ENCODE measurements at places on chromosomes 1 and 21.

DNA sequence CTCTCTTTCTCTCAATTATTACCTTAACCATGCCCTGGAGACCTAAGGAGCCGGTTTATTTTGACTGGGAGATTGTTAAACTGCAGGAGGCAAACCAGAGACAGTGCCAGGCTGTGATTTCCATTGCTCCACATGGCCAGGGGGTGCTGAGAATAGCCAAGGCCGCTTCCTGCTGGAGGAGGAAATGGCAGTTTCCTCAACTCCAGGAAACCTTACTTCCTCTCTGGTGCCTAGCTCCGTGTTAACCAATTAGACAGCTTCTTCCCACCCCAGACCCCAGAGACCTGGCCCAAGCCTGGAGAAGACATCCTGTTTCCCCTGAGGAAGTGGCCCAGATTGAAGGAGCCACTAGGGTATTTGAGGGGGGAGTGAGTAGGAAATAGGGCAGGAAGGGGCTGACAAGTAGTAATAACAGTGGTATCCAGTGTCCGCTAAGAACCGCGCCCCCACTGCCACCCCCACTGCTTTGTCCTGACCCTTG lies 161.2 kb downstream of the PLPP3 start:
- no peak for DNase-seq

DNA sequence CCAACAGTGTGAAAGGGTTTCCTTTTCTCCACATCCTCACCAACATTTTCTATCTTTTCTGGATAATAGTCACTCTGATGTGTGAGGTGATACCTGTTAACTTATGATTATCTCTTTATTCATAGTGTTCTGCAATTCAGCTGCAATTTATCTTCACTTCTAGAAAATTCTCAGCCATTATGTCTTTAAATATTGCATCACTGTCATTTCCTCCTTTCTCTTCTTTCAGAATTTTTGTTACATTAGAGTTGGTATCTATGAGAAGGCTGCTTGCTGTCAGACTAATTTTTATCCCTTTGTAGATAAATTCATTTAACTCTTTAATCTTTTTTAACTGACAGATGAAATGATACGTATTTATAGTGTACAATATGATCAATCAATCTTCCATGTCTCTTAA lies 30.5 kb upstream of the ATF3 start:
- DNase-seq, result no peak

GRCh38 chr1:58971629-58972140 lies 187.8 kb upstream of the JUN start:
- no peak for DNase-seq

- DNase-seq, result no peak
Measured at GRCh38 chr1:53076165-53076564, 14.2 kb downstream of the PODN start.

DNA sequence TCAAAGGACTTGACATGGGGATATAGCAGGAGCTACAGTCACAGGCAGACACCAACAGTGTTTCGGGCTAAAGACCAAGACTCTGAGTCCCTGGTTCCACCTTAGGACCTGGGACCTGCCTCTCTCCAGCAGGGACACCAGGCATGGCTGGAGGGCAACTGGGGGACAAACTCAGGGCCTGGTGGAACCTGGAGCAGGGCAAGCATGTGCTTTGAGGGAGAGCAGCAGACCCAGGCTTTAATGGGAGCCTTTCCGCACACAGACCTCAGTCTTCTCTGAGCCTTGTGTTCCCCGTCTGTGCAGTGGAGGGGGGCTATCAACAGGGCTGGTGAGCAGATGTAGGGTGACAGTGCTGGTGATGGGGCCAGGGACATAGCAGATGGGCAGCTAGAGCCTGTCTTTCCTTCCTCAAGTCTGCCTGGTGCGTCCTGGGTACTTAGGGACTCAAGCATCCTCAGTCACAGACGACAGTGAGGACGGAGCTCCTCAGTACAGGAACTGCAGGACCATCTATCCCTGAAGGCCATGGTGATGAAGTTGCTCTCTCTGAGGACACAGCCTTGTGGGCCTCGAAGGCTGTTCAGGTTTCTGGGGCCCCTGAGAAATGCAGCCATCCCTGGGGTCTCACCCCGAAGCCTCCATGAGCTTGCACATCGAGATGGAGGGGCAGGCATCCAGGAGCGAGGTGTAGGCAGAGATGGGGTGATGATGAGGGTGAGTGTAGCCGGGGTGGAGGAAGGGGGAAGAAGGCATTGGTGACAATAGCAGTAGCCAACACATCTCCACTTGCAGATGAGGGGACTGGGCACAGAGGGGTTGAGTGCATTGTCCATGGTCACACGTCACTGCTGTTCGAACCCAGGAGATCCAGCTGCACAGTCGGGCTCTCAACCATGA lies 593.4 kb downstream of the PTPRU start:
- DNase-seq, result no peak

GRCh38 chr1:76501586-76502219 lies 365.6 kb upstream of the ST6GALNAC5 start:
- DNase-seq, result no peak

DNA sequence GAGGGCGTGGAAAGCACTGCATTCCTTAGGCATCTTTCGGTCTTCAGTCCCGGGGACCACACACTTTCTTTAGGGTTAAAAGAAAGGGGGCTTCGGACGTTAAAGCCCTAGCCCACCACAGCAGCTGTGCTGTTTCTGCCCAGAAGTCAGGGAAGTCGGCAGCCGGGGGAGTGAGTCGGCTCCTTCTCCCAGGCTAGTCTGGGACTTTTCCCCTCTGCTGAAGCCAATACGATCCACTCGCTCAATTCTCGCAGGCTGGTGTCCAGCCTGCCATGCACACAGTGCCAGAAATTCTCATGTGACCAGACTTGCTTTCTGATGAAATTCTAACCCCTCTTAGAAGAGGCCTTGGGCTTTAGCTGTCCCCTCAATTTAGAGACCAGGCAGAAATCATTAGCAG lies 67.7 kb downstream of the BCAR3 start:
- no peak for DNase-seq

DNA sequence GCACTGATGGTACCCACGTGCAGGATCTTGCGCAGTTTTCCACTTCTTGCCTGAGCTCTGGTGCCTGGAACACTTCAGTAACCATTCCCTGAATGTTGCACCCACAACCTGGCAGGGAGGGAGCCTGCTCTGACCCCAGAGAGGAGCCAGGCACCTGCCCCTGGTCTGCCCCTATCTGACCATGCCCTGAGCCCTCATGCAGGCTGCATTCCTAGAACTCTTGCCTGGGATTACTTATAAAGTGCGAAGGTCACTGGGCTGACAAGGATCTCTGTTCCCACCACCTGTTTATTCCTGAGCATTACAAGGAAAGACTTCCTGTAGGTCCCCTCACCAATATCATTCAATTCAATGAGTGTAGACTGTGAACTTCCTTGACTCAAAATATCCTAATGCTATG lies 191.9 kb upstream of the FMN2 start:
- no peak for DNase-seq

DNA sequence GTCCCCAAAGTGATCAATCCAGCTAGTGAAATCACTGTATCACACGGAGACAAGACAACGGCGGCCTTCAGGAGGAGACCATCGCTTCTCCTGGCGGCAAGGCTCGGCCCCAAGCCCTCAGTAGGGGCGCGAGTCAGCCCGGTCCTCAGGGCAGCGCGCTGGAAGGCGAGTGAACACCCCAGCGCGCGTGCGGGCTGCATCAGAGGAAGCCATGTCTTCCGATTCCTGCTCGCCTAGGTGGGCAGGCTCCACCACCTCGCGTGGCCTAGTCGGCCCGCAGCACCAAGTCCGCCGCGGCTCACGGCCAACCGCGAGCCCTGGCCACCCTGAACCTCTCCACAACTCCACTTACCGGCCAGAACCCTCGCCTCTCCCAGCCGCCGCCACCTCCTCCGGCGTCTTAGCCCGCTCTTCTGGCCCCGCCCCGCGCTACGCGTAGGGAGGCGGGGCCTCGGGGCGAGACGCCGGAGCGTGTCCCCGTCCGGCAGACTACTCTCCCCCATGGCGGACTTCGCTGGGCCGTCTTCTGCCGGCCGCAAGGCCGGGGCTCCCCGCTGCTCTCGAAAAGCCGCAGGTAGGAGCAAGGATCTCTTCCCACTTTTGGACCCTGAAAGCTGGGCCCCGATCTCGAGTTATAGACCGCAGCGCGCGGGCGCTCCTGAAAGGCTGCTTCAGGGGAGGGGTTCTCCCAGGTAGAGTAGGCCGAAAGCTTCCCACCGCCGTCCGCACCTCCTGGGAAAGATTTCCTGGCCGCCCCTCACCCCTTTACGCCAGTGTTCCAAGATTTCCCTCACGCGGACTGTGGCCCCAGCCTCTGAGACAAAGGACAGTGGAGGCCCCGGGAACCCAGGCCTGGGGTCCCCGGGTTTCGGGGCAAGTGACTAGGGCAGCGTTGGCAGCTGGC lies at the start of the genes GLMN and RPAP2:
GLMN (minus strand) TSS at position 415 of the 904 bp plus-strand sequence. CDS start 988 bp downstream, outside the sequence.
RPAP2 (plus strand) TSS at position 487 of the 904 bp plus-strand sequence; CDS start at position 502, 15 bp downstream.
- DNase-seq, result peak; percentile 95

DNA sequence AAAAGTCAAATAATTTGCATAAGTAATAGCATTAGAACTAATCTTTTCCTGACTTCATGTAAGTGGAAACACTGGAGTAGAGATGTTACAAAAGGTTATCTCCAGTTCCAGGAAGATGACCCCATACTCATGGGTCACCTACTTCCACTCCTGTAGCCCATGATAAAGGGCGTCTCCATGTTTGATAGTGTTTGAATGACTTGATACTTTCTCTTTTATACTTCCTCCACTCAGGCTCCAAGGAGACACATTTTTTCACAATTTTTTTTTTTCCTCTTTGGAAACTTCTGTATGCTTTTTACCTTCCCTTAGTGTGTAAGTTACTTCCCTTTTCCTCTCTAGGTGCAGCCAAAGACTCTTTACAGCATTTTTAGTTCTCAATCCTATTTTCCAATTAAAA lies 382.1 kb upstream of the B3GALT2 start:
- DNase-seq, result no peak

DNA sequence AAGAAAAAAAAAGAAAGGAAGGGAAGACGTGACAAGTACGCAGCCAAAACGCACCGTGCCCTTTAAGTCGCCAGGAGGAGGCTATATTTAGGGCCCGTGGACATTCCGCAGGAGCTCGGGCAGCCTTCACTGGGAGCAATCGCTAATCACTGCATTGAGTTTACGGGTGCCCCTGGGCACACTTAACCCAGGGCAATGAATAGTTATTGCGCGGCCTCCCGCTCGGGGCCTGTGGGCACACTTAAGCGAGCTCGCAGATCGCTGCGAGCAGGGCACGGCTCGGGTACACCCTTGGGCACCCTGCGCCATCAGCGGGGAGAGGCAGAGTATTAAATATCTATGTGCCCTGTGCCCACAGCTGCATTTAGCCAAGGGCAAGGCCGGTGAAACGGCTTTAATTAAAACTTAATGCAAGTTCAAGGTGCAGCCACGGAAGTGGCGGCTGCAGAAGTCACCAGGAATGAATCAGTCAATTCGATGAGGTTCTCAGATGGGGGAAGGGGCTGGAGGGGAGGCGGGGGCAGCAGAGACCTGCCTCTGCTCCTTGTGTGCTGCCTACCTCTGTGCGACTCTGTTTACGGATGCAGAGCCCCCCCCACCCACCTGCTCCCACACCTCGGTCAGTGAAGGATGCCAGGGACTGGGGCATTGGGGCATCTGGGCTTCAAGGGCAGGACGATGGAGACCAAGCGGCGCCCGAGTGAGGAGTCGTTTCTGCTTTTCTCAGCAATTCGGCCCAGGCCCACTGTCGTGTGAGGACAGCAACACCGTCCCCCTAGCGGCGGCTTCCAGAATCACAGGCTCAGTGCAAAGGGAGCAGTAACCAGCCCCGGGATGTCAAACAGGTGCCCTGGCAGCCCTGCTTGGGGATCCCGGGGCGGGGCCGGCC lies 51.8 kb upstream of the TARDBP start:
- peak; percentile 92 for DNase-seq

DNA sequence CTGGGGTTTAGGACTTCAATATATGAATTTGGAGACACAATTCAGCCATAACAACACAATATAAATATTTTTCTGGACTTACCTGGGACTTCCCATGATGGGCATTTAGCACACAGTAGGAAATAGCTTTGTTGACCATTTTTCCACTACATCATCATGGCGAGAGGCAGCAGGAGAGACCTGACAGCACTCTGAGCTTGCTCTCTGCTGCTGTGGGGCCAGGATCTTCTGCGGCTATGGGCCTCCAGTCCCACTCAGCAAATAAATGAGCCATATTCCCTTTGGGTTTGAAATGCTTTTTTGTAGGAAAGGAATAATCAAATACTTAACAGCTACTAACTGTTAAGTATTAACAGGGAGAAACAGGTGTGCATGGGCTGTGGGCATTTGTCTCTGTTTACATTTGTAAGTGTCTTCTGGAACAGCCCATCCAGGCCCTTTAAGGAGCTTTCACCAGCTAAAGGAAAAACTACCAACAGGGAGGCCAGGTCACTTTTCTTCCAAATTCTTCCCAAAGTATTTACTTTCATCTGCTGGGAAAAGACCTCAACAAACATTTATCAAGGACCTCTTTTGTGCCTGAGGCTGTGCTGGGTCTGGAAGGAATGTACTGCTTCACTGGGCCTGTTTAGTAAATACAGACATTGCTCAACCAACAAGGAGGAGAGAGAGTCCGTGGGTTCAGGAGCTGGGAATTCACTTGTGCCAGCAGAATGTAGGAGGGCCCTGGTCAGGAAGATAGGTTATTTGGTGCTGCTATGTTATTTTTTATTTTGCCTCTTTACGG lies 133.2 kb downstream of the LRIG2 start:
- no peak for DNase-seq

GRCh38 chr1:229664133-229664689 lies 38.2 kb downstream of the URB2 start:
- DNase-seq, result no peak

- no peak for DNase-seq
Measured at GRCh38 chr1:242412921-242413320, 111.6 kb downstream of the PLD5 start.

DNA sequence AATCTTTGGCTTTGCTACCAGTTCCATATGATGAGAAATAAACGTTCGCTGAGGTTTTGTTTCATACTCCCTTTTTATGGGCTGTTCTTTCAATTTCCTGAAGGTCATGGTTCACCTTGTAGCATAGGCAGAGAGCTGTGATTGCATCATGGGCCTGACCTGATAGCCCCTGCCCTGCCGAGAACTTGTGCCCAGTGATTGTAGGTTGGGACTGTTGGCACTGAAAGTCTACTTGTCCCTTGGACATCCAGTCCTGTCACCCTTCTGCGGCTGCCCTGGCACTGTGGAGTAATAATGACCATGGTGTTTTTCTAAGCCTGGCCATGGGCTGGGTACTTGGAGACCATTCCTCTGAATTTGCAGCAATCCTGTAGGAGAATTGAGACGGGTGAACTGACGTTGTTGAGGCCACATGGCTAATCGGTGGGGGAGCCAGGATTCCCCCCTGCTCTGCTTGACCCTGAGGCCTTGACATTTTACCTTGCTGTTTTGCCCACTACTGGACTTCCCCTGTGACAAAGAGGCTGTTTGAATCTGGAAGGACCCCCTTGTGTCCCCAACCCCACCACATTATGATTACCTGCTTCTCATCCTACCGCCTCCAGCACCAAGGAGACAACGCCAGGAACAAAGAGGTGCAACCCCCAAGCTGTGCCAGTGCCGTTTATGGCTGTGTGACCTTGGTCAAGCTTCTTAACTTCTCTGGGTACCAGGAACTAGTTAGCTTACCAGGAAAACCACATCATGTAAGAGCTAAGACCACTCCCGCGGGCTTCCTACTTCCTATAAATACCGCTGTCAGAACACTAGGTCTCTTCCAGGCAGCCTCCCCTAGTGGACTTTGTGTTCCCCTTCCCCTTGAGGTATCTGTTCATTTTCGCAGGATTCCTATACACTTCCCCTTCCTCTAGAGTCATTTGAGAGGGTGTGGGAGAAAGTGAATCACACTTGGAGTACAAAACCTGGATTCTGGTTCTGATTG lies 23.4 kb downstream of the SESN2 start:
- no peak for DNase-seq

GRCh38 chr1:244212219-244212618 lies 161.1 kb downstream of the ZBTB18 start:
- no peak for DNase-seq
